ENCODE measurements at places on chromosomes 2 and 18. TPM values are rescaled to one million over a fixed set of nuclear protein-coding genes. Genes with fewer than 3 reads are reported as not detected.
A peak's percentile ranks its signal among the peaks of the same experiment; 100 is the strongest.

Gene RAB17
- 0.32 TPM for total RNA-seq

Gene MAIP1
- total RNA-seq: 11.7 TPM

DNA sequence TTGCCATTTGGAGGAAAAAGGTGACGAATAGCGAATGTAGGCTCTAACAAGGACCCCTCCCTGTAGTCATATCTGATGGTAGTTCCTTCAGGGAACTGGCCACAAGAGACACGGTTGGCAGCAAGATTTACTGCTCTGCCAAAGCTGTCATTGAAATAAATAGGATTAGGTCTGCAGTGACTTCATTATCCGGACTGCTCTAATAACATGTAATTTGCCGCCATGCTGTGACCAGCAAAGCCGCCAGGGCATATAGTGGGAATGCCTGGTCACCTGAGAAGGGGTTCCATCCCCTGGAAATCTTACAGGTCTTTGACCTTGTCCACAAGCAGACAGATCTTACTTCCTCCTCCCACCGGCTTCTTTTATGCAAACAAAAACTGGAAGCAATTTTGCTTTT is 59.4 kb upstream of the LAPTM4A start:
- H3K36me3 ChIP-seq: no peaks in the 10 kb centered on the region
- no peaks in the 10 kb centered on the region for H3K4me1 ChIP-seq
- H3K4me3 ChIP-seq: no peak overlapping the region
- H3K27ac ChIP-seq: no peak overlapping the region
- H3K27me3 ChIP-seq: no peaks in the 10 kb centered on the region

- H3K36me3 ChIP-seq: no peaks in the 10 kb centered on the region
- DNase-seq: peak; percentile 38
- no peaks in the 10 kb centered on the region for H3K27me3 ChIP-seq
- no peaks in the 10 kb centered on the region for H3K4me1 ChIP-seq
Measured at GRCh38 chr18:79779021-79779699, 18.6 kb upstream of the KCNG2 start.

Measured in ascending aorta (tissue), 2 donors.